ENCODE measurements at places on chromosomes 7 and 10. TPM values are rescaled to one million over a fixed set of nuclear protein-coding genes. Genes with fewer than 3 reads are reported as not detected.

BAG3 gene
- polyA plus RNA-seq: 43.5 TPM

MBL2 gene
- polyA plus RNA-seq: not detected

GATA3 gene
- 5.3 TPM for polyA plus RNA-seq

LIPN gene
- polyA plus RNA-seq: not detected

EIF5AL1 gene
- polyA plus RNA-seq: 4.1 TPM

AGAP6 gene
- 7.1 TPM for polyA plus RNA-seq

PON3 gene
- polyA plus RNA-seq: 0.69 TPM

CRTAC1 gene
- not detected for polyA plus RNA-seq

EGFR gene
- polyA plus RNA-seq: 169 TPM

C10orf143 gene
- polyA plus RNA-seq: 0.69 TPM

HTR5A gene
- not detected for polyA plus RNA-seq

CFAP46 gene
- not detected for polyA plus RNA-seq

C10orf90 gene
- not detected for polyA plus RNA-seq

Data from mammary epithelial cell (primary cell).